ENCODE measurements at places on chromosomes 7 and 10. TPM values are rescaled to one million over a fixed set of nuclear protein-coding genes. Genes with fewer than 3 reads are reported as not detected.

NKX1-2 gene
- not detected for total RNA-seq

- no peak for DNase-seq
These were observed 754.2 kb downstream of the GRID1 start for GRCh38 chr10:85612378-85612775.

GRCh38 chr7:140928491-140929309, 4.0 kb upstream of the BRAF start:
- no peak for DNase-seq

DNA sequence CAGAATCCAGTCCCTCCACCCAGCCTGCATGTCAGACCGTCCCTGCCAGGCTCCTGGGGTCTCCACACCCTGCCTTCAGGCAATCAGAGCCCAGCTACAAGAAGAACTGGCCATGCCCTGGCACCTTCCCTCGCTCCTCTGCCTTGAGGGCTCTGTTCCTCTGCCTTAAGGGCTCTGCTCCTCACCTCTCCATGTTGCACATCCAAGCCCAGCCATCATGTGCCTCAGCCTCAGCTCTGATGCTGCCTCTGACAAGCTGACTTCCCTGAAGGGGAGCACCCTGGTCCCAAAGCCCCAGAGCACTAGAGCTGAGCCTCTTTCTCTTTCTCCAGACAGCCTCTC, 50.3 kb upstream of the ANTXRL start:
- DNase-seq, result no peak

DNA sequence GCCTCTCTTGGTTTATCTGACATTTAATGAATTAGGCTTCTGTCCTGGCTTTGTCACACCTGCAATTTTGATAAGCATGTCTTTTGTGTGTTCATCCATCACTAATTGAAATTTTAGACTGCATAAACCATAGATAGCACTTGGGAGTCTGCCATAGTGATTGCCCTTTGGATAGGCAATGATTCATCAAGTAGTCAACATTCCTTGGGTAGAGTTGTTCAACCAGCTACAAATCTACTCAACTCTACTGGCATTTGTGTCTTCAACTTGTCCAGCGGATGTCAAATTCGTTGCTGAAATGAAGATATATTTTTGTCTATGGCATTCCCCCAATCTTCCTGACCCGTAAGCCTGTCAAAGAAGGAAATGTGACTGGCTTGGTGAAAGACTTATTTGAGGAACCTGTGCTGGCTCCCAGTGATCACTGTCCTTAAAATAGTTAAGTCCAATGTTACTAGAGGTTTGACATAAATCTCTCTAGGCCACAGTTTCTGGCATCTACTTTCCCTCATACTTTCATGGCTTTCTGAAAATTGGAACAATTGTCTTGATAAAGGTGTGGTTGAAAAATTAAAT, 33.7 kb upstream of the CREB5 start:
- no peak for DNase-seq
